ENCODE measurements at places on chromosomes 13 and 19.

DNA sequence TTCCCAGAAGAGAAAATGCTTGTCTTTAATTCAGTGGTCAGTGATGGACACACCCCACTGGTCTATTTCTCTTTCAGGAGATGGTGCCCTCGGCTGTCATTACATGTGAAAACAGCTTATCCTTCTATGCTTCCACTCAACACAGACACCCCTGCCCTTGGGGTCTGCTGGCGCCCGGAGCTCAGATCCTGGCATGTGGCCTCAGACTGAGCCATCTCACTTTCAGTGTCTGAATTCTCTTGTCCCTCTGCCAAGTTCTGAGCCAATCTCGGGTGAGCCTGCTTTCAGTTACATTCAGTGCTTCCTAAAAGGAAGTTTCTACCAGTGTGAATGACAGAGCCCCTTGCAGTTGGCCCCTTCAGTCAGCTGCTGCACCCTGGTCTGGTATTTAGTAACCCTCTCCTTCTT is 293.6 kb downstream of the DNAJC15 start:
- DNase-seq, result no peak

DNA sequence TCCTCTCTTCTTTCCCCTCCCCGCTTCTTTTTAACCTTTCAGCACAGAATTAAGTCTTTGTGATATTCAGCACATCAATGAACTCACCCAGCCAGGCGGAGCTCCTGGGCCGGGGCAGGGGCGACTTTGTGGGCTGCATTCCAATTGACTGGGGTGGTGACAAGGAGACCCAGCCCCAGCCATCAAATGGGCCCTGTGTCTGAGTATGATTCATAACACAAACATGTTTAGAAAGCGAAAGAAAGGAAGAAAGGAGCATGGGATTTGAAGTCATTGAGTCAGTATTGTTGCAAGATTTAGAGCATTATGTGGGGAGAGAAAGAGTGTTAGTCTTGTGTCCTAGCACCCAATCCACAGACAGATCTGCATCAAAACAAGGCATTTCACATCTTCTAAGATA is 185.3 kb downstream of the LHFPL6 start:
- DNase-seq, result peak; percentile 61

DNA sequence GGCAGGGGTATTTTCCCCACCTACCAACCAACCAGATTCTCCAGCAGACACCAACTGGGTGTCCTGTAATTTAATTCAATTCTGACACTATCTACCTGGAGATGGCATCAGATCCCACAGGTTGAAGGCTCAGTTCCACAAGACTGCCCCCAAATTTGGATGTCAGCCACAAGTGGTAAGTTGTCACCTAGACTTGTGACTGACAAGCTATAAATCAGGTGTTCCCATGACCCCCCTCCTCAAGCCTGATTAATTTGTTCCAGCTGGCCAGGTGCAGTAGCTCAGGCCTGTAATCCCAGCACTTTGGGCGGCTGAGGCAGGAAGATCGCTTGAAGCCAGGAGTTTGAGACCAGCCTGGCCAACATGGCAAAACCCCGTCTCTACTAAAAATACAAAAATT is 10.6 kb upstream of the HAUS5 start:
- no peak for DNase-seq

- DNase-seq, result peak; percentile 96
Observed at GRCh38 chr19:35557539-35558399, 5.7 kb downstream of the ATP4A start.

DNA sequence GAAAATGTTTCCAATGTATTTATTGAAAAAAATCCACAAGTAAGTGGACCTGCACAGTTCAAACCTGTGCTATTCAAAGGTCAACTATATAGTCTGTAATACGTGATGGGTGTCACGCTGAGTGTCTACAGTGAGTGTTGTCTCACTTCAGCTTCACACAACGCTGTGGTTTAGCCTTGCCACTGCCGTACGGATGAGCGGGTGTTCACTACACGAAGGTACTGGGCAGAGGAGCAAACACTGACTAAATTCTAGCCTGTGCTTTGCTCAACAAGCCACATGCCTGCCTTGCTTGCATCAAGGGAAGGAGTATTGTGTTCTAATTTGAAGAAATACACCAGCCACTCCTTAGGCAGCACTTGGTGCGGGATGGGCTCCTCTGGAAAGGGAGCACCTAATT is 3.4 kb upstream of the FFAR3 start:
- DNase-seq, result no peak

DNA sequence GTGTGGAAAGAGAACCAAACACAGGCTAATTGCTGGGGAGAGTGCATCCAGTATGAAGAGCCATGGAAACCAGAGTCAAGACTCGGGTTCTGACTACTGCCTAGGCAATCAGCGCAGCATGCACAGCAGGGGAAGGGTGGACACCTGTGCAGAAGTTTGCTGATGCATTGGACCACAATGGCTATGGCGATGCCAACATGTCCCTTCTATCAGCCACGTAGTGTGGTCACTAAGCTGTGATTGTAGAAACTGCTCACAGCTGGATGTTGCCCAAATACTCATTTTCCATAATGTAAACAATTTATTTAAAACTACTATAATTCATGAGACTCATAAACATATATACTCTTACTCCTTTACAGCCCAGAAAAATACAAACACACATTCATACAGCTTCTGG is 1718.2 kb downstream of the EFNB2 start:
- no peak for DNase-seq

DNA sequence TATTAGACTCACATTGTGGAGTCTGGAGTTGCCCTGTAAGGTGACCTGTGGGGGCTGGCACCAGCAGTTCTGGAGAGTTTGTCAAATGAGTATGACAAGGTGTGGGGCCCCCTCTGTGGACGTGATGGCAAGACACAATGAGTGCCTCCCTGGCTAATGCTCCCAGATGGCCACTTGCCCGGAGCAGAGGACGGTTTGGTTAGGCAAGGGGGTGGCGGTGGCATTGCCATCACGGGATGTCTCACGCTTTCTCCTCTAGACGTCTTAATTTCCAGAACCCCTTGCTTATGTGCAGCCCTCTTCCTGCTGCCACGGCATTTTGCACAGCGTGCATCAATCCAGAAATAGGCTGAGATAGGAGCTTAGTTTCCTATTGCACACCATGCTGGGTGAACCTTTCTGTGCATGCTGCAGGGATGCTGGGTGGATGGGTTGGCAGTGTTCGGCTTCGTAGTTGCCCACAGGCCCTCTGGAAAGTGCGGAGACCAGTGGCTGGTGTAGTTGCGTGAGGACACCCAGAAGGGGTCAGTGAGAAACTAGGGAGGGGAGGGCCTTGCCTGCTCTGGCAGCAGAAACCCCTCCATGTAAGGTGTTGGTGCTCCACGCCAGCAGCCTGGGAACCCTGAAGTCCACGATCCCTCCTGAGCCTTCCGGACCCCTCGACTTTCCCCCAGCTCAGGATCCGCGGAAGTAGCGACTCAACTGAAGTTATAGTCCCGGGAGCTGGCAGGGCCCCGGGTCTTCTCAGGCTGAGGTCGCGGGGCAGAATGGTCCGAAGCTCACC is 18.1 kb upstream of the LRP3 start:
- DNase-seq, result no peak

DNA sequence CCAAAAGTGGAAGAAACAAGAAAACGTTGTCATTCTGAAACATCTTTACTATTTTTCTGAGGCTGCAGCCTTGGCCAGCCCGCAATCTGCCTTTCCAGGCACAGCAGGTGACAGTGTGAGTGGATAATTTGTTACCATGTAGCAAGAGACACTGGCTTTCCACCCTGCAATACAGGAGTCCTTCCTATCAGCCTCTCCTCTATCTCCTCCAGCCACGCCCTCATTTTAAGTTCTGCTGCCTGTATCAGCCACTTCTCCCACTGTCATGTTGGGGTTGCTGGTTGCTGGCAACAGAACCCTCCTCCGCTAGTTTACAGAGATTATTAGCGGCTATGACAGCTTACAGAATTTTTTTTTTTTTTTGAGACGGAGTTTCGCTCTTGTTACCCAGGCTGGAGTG is 7.7 kb upstream of the LGALS7 start:
- DNase-seq, result no peak

DNA sequence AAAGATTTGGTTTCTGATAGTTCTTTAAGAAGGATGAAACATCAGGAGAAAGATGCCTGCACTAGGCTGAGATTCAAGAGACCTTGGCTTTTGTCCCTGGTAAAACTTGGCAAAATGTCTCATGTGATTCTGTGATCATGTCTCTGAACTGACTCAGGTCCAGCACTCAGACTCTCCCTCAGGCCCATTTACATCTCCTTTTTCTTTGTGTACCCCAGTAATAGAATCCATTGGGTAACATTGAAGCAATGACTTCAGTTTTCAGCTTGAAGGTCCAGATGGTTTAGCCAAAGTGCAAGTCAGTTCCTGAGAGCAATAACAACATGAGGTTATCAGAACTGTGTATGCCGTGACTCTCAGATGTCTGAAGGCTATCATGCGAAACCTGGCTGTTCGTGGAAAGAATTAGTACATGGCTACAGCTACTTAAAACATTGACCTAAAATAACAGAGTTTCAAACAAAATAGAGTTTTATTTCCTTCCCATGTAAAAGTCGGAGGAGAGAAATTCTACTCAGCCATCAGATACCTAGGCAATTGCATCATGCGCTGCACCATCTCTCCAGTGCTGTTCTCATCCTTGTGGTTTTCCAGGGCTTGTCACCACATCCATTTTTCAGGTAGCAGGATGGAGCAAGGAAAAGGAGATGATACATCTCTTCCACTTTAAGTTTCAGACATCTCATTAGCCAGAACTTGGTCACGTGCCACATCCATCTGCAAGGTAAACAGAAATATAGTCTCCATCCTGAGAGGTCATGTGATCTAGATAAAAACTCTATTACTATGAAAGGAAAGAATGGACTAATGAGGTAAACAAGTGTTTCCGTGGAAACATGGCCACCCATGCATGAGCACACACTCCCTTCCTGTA is 117.3 kb downstream of the POSTN start:
- DNase-seq, result no peak

- no peak for DNase-seq
Observed at GRCh38 chr19:778910-779653, 18.2 kb upstream of the PTBP1 start.

- no peak for DNase-seq
Observed at GRCh38 chr19:54459282-54460229, 4.0 kb downstream of the LENG9 start.

DNA sequence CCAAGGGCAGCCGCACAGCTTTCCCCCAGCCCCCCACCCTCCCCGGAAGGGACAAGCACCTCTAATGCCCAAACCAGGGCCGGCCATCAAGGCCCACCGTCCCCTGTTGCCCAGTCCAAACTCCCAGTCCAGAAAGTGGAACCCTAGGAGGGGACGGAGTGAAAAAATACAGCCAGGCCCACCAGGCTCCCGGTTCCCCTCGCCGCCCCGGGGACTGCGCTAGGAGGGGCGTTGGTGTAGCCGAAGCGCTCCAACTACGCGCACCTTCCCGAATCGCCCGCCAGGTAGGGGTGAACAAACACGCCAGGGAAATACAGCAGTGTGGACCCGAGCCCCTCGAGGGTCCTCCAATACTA is 1.3 kb downstream of the KLF16 start:
- no peak for DNase-seq

- no peak for DNase-seq
Observed at GRCh38 chr13:38385153-38385891, 35.7 kb downstream of the UFM1 start.

DNA sequence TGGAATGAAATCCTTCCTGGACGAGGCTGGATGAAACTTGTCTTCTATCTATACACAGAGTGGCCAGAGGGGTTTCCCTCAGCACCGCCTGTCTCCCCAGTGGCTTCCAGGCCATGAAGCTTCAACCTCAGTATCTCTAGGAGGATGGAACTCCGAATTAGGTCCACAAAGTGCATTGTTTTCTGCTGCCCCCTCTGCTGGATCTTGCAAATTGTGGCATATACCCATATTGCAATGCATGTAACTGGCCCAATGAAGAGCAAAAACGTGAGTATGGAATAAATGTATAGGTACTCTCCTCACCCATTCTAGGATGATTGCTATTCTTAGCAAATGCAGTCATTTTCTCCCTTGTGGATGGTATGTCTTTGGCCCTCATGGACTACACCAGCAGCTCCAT is 14.7 kb upstream of the LILRB4 start:
- DNase-seq, result no peak
